ENCODE measurements at places on chromosomes 1 and 21. TPM values are rescaled to one million over a fixed set of nuclear protein-coding genes. Genes with fewer than 3 reads are reported as not detected.

DNA sequence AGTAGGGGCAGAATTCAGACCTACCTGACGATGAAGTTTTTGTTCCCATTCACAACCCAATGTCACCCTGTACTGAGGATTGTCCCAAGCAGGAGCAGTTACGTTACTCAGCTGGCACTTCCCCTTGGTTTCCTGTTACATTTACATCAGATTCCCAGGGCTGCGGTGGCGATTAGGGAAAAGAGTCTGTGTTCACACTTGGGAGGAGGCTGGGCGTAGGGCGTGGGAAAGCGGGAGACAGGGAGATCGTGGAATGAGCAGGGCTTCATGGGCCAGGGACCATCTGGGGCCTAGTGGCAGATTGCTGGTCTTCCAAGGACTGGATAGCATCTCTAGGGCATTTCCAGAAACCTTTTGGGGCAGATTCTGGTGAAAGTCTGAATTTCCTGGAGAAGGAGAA lies 39.0 kb downstream of the TBX19 start:
- no peak for DNase-seq

DNA sequence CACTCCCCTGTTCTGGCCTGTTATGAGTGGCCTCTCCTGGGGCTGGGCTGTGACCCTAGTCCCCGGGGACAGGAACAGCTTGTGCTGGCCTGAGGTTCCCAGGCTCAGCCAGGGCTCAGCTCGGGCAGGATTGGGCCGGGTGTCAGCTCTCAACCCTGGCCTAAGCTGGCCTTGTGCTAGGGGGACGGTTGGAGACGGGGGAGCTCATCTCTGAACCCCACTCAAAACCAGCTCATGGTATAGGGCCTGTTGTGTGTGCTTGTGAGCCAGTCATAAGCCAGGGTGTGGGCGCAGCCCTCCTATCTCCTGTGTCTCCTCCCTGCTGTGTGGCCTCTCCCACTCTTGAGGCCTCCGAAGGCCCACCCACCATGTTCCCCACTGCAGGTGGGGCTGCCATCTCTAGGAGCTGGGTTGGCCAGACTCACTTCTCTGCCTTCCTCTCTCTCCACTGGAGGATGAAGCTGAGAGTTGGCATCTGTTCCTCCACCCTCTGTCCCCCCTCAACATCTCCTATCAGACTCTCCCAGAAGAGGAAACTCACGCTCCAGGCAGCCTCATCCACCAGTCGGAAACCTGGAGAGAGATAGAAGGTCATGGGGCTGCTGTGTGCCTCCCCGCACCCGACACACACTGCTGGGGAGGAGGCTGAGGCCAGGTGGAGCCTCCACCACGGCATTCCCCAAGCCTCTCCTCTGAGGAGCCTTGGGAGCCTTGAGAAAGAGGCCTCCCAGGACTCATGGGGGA lies 1.4 kb downstream of the PEAR1 start:
- DNase-seq: no peak

GRCh38 chr1:244834543-244835275 lies 749 bp upstream of the COX20 start:
- DNase-seq: peak; percentile 71

DNA sequence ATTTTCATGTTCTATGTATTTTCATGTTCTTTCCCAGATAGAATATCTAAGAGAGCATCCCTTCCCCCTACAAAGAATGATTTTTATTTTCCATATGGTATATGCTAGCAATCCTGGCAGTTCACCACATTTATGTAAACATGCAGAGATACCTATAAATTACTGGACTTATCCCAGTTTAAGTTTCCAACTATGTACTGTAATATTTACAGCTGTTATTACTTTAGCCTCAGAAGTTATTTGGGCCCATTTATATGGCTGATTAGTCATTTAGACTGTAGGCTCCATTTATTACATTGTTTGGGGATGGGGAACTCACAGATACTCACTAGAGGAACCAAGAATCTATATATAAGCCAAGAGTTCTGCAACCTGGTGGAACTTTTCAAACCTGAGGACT lies 84.8 kb upstream of the WARS2 start:
- DNase-seq: no peak

The PRR9 gene
- not detected for total RNA-seq

The HAO2 gene
- total RNA-seq: not detected

The CLEC20A gene
- not detected for total RNA-seq

The PEAR1 gene
- 17.1 TPM for total RNA-seq

Measured in kidney epithelial cell (primary cell).